Activated B cell treated with CpG ODN at 0.5 μM for 24 hours (primary cell): ENCODE measurements at places on chromosomes 13 and 19. TPM values are rescaled to one million over a fixed set of nuclear protein-coding genes. Genes with fewer than 3 reads are reported as not detected.

C13orf46 gene
- total RNA-seq: 0.46 and 0.69 TPM in 2 replicates

RGS9BP gene
- not detected in 2 replicates for total RNA-seq

LGALS13 gene
- total RNA-seq: not detected in 2 replicates

GRCh38 chr19:56894626-56895025 is 54.1 kb upstream of the PEG3 start:
- DNase-seq: no peak

GRCh38 chr13:98568918-98569317 is 8.0 kb downstream of the STK24 start:
- DNase-seq: no peak
